Peyer's patch (tissue), 4 donors: ENCODE measurements at places on chromosomes 1 and 21. TPM values are rescaled to one million over a fixed set of nuclear protein-coding genes. Genes with fewer than 3 reads are reported as not detected.
A peak's percentile ranks its signal among the peaks of the same experiment; 100 is the strongest.

DNA sequence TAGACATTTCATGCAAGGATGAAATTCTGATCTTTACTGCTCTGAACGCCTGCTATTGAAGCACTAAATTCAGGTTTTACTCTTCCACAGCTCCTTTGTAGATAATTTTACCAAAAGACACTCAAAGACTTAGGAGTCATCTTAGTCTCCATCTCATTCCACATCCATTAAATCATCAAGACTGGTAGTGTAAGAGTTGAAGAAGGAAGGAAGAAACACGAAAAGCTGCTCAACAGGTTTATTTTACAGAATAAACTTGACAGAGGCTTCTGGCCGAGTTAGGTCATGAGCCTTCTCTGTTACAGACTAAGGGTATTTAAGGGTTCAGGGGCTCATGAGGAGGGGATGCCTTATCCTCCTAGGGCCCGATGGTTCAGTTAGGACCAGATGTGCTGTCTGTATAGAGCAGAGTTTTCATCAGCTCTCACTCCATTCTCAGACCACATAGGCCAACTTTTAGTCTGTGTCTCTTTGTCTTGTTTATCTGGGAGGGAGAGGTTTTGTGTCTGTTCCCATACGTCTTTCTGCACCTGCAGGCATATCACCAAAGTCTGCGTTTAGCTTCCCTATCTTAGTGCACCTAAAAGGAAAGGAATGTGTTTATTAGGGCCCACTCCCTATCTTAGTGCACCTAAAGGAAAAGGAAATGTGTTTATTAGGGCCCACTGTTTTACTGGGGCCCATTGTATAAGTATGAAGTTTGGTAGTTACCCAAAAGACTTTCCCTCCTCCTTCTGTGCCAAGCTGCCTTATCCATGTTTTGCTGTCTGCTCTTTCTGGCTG is 57.4 kb upstream of the RGS18 start:
- DNase-seq: no peak

- no peak for DNase-seq
These were observed 11.4 kb downstream of the TIE1 start for GRCh38 chr1:43312212-43312623.

DNA sequence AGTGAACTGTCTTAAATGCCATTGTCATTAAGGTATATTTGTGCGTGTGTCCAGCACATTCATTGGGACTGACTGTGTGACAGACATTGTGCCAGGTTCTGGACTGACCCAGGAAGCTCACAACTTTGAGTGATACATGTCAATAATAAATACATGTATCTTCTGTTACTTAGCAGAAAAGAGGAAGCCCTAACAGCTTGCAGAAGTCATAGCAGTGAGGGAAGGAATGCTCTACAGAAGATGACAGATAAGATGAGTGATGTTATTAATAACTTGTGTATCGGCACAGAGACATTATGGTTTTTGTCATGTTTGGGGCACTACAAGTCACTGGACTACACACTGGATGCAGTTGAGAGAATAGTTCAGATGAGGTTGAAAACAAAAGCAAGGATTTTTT is 1.2 kb upstream of the SRSF11 start:
- DNase-seq: no peak

ROR1 gene
- 4.8 TPM for total RNA-seq

DNA sequence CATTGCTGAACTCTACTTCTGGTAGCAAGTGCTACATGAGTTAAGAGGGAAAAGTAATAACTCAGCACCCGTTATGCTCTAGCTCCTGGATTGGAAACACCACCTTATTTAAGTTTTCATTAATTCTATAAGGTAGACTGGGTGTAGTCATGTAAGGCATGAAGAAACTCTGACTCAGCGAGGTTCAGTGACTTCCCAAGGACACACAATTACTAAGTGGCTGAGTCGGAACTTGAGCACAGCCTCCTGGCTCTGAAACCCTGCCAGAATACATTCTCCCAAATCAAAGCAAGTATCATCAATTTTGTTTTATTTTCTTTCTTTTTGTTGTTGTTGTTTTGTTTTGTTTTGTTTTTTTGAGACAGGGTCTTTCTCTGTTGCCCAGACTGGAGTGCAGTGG is 29.1 kb upstream of the SCCPDH start:
- no peak for DNase-seq

GRCh38 chr1:150810958-150811659 is 3.0 kb upstream of the CTSK start:
- DNase-seq: no peak

- DNase-seq: peak; percentile 26
These were observed 532 bp downstream of the ERO1B start for GRCh38 chr1:236281198-236281653.
